Upper lobe of right lung (tissue), 1 donor: ENCODE measurements at places on chromosomes 3 and 15. TPM values are rescaled to one million over a fixed set of nuclear protein-coding genes. Genes with fewer than 3 reads are reported as not detected.

BMF gene
- total RNA-seq: 15.4 TPM

FHIT gene
- 9.6 TPM for total RNA-seq

FMN1 gene
- total RNA-seq: 33.5 TPM

FGF12 gene
- 3.2 TPM for total RNA-seq

CDV3 gene
- 184 TPM for total RNA-seq

PDZRN3 gene
- 23.9 TPM for total RNA-seq

ELP6 gene
- total RNA-seq: 17.9 TPM

UACA gene
- total RNA-seq: 39.9 TPM

EPHB3 gene
- 7.8 TPM for total RNA-seq

GOLGA8R gene
- 5.3 TPM for total RNA-seq

LMOD3 gene
- total RNA-seq: 0.12 TPM

DNA sequence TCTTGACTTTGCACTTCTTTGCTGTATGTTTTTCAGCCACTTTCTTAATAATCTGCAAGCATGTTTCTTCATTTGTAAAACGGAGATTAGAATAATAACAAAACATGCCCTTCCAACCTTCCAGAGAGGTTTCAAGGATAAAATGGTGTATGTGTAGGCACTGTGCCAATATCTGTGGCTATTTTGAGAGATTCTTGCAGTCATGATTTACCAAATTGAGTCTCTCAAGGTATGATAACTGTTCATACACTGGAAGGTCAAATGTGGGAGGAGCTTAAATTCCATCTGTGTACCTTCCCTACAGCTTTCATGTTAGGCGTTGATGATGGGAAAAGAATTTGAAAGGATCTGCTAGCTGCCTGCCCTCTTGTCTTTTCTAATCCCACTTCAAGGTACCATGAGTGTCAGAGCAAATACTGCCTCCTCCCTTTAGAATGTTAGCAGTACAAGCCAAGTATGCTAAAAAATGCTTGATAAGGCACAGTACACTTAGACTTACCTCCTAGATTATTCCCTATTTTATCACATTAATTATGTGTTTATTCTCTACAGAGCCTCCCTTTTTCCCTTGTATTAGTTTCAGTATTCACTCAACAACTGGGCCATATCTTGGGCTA lies 78.0 kb upstream of the ST8SIA2 start:
- H3K36me3 ChIP-seq: no peaks in the 10 kb centered on the region
- H3K4me1 ChIP-seq: no peaks in the 10 kb centered on the region
- no peak overlapping the region for H3K4me3 ChIP-seq
- no peak overlapping the region for H3K27ac ChIP-seq

DNA sequence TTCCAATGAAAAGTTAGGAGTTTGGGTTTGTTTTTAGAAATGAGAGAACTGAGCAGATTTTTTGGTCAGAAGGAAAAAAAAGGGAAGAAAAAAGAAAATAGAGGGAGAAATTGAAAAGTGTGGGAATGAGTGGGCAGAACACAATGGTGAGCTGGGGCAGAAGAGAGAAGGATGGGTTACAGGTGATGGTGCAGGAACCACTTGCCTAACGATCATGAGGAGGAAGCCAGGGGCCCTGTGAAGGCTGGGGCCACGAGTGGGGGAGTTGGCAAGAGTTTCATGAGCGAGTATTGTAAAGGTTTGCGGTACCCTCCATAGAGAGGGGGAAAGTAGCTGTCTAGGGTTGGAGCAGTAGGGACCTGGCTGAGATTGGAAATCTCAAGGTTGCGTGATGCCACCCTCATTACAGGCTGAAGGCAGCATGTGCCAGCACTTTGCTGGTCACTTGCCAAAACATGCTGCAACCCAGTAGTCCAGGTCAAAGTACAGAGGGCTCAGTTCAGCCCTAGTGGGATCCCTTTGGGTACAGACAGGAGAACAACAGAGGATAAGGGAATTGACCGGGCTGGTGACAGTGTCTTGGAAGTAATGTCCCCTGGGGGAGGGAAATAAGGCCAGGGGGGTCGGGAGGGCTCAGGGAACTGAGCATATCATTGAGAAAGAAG lies 6.6 kb downstream of the IVD start:
- peaks cover 4% of the 10 kb centered on the region for H3K4me1 ChIP-seq
- H3K27ac ChIP-seq: no peak overlapping the region
- no peaks in the 10 kb centered on the region for H3K27me3 ChIP-seq
- peaks cover 85% of the 10 kb centered on the region for H3K36me3 ChIP-seq
- no peak overlapping the region for H3K4me3 ChIP-seq

DNA sequence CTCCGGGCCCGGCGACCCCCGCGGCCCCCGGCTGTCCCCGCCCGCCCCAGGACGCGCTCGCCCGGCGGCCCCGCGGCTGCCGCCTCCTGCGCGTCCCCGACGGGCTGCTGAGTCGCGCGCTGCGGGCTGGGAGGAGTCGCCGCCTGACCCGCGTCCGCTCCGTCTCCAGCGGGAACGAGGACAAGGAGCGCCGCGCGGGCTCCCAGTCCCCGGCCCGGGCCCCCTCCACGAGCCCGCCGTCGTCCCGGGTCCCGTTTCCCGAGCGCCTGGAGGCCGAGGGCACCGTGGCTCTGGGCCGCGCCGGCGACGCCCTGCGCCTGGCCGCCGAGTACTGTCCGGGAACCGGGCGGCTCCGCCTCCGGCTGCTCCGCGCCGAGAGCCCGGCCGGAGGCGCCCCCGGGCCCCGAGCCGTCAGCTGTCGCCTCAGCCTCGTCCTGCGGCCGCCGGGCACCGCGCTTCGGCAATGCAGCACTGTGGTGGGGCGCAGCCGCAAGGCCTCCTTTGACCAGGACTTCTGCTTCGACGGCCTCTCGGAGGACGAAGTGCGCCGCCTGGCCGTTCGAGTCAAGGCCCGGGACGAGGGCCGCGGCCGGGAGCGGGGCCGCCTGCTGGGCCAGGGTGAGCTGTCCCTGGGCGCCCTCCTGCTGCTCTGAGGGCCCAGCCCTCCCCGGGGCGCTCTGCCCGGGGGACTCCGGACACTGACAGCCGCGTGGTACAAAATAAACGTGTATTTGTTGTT lies 1.5 kb downstream of the C2CD4A start:
- H3K4me3 ChIP-seq: peak overlapping the region; percentile 58
- no peaks in the 10 kb centered on the region for H3K36me3 ChIP-seq
- H3K27me3 ChIP-seq: no peaks in the 10 kb centered on the region
- DNase-seq: peak; percentile 85
- no peak overlapping the region for H3K27ac ChIP-seq

- no peaks in the 10 kb centered on the region for H3K36me3 ChIP-seq
- no peak for DNase-seq
- peaks cover 13% of the 10 kb centered on the region for H3K4me1 ChIP-seq
- H3K27me3 ChIP-seq: no peaks in the 10 kb centered on the region
Observed at GRCh38 chr3:12479919-12480427, 4.3 kb upstream of the TSEN2 start.

DNA sequence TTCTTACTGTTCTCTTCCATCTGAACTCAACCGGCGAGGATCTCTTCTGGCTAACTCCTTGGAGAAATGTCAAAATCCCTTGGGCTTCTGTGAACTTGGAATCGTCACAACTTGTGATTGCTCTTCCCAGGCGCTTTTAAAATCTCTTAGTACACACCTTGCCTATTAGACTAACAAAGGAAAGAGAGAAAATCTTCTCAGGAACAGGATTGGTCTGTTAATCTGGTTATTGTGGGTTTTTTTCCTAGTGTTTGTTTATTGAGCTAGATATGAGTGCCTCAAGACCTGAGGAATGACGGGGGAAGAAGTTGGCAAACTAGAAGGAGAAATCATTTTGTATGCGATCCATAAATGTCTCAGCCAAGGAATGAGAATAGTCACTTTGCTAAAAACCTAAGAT lies at the start of gene ATP13A5:
Gene ATP13A5, minus strand, starts transcription at position 48 of the 400 bp plus-strand sequence. Its CDS starts 28 bp downstream, at position 20.
- H3K4me3 ChIP-seq: no peak within 1 kb of the TSS
- H3K27me3 ChIP-seq: no peaks in the 10 kb centered on the region
- no peaks in the 10 kb centered on the region for H3K4me1 ChIP-seq
- H3K27ac ChIP-seq: no peak within 1 kb of the TSS
- DNase-seq: no peak

- H3K4me3 ChIP-seq: no peak overlapping the region
- no peak for DNase-seq
- no peaks in the 10 kb centered on the region for H3K4me1 ChIP-seq
- H3K27me3 ChIP-seq: peaks cover 28% of the 10 kb centered on the region
Observed at GRCh38 chr15:69652293-69652692, 199.7 kb downstream of the RPLP1 start.

- H3K27ac ChIP-seq: no peak overlapping the region
- H3K36me3 ChIP-seq: peaks cover 18% of the 10 kb centered on the region
- no peaks in the 10 kb centered on the region for H3K27me3 ChIP-seq
- no peak for DNase-seq
- H3K4me3 ChIP-seq: no peak overlapping the region
Observed at GRCh38 chr3:149058198-149058597, 28.1 kb downstream of the HLTF start.

GRCh38 chr3:171829841-171830517 lies 13.2 kb upstream of the TMEM212 start:
- peak; percentile 79 for DNase-seq
- H3K27ac ChIP-seq: peak overlapping the region; percentile 33
- no peak overlapping the region for H3K4me3 ChIP-seq
- H3K36me3 ChIP-seq: no peaks in the 10 kb centered on the region
- no peaks in the 10 kb centered on the region for H3K27me3 ChIP-seq
- H3K4me1 ChIP-seq: peaks cover 44% of the 10 kb centered on the region

DNA sequence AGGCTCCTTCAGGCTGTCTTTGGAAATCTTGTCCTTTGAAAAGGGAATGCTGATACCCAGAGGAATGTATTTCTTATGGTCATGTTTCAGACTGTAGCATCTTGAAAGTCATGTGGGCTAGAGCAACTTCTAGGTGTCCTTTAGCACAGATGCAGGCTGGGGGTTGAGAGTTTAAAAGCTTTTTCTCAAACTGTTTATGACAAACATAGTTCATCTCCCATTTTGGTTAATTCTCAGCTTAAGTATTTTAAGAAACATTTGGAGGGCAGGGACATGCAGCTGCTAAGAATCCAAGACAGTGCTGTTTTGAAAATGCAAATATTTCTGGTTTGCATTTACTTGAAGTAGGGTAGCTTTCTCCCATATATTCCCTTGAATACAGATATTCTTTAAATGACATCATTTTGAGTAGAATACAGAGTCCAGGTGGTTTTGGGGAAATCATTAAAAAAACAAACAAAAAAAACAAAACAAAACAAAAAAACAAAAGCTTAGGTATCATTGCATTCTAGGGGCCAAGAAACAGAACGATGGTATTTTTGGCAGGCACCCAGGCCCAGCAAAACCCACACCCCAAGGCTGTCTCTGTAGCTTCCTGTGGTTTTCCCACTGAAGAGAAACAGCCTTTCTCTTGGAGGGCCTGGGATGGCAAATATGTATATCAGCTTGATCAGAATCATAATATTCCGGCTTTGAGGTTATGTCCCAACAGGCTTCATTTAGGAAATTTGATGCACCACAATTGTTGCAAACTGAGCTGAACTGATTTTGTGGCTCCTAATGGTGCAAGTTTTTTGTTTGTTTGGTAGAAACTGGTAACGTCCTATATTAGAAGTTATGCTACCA lies 120.0 kb downstream of the ATG7 start:
- no peaks in the 10 kb centered on the region for H3K36me3 ChIP-seq
- H3K27ac ChIP-seq: no peak overlapping the region
- no peak overlapping the region for H3K4me3 ChIP-seq
- no peaks in the 10 kb centered on the region for H3K27me3 ChIP-seq
- no peak for DNase-seq

DNA sequence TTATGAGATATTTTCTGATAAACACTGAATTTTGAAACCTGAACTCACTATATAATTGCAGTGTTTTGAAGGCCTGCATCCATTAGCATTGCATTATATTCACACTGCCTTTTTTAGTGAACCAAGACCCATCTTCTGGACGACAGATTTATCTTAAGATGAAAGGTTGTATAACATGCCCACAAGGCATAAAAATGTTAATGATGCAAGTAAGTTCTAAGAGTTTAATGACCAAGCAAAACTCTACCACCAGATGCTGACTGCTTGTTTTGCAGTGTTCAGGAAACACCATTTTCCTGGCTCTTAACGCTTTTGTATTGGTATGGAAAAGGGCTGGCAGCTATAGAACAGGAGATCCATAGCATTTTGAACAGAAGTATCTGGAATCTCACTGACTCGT lies 46.1 kb downstream of the USP50 start:
- H3K4me3 ChIP-seq: no peak overlapping the region
- no peaks in the 10 kb centered on the region for H3K4me1 ChIP-seq
- no peaks in the 10 kb centered on the region for H3K27me3 ChIP-seq
- no peak overlapping the region for H3K27ac ChIP-seq

GRCh38 chr3:177212278-177212610 lies 15.0 kb upstream of the TBL1XR1 start:
- H3K4me1 ChIP-seq: no peaks in the 10 kb centered on the region
- H3K27ac ChIP-seq: no peak overlapping the region
- no peaks in the 10 kb centered on the region for H3K27me3 ChIP-seq
- no peak overlapping the region for H3K4me3 ChIP-seq

DNA sequence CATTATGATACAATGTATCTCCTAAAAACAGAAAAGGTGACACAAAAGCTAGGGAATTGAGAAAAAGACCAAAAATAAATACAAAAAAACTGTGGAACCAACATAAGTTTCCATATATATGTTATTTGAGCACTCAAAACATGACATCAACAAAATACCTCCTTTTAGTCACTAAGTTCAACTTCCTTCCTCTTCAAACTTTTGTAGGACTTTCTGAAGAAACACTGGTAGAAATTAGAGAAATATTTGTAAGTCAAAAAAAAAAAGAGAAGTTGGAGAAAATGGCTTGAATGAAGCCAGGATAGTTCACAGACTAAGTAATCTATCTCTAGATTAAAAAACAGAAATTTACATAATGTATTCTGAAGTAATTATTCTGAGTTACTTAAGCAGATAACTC lies 208.4 kb upstream of the ALCAM start:
- no peaks in the 10 kb centered on the region for H3K27me3 ChIP-seq
- no peaks in the 10 kb centered on the region for H3K4me1 ChIP-seq
- no peak overlapping the region for H3K27ac ChIP-seq
- H3K36me3 ChIP-seq: no peaks in the 10 kb centered on the region
- no peak for DNase-seq

DNA sequence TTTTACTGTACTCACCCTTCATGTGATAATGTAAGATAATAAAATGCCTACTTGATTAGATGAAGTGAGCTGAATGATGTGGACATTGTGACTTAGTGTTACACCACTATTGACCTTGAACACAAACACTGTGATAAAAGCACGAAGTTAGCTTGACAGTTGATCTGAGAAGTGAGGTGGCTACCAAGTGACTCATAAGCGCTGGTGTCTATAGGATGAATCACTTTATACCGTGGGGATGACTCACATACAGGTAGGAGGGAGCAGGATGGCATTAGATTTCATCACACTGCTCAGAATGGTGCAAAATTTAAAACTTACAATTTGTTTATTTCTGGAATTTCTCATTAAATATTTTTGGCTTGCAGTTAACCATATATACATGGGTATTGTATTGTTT lies 174.7 kb upstream of the CNTN3 start:
- H3K27me3 ChIP-seq: no peaks in the 10 kb centered on the region
- H3K4me1 ChIP-seq: no peaks in the 10 kb centered on the region
- H3K27ac ChIP-seq: no peak overlapping the region
- H3K36me3 ChIP-seq: no peaks in the 10 kb centered on the region

DNA sequence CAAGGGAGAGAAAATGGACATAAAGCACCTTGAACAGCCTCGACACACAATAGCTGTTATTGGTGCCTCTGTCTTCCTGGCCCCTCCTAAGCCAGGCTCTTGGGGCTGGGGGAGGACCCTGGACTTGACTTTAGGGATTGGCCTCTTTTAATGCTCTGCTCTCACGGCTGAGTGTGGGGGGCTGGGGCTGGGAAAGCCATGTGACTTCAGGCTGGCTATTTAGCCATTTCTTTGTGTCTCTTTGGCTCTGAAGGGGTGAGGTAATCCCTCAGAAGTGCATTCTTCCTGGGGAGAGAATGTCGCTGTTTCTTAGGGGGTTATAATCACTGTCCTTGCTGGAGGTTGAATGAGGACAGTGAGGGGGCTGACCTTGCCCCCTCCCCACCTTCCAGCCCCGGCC lies 26.2 kb downstream of the MAGEF1 start:
- no peak for DNase-seq
- peaks cover 15% of the 10 kb centered on the region for H3K4me1 ChIP-seq
- H3K4me3 ChIP-seq: no peak overlapping the region
- H3K36me3 ChIP-seq: no peaks in the 10 kb centered on the region
